Amygdala (tissue), 56 donors: ENCODE measurements at places on chromosomes 5 and 9.

DNA sequence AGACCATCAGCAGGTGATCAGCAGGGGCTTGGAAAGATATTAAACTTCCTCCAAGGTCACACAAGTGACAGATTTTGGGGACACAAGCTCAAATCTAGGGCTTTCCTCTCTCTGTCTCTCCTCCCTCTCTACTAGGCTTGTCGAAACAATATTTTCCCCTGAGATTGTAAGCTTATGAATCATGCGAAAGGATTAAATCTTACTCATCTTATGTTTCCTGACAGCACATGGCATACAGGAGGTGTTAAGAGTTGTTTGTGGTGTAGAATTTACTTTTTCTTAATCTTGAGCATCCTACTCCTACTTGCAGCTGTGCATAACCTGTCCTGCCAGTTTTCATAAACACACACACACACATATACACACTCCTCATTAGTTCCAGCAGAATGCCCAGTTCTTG is 186.3 kb downstream of the MARCHF11 start:
- no peak for DNase-seq

GRCh38 chr9:115883467-115884329 is 269.9 kb upstream of the PAPPA start:
- DNase-seq, result no peak

GRCh38 chr5:136018814-136019783 is 9.7 kb upstream of the TGFBI start:
- no peak for DNase-seq

GRCh38 chr5:107425541-107426031 is 245.2 kb downstream of the EFNA5 start:
- DNase-seq, result no peak

DNA sequence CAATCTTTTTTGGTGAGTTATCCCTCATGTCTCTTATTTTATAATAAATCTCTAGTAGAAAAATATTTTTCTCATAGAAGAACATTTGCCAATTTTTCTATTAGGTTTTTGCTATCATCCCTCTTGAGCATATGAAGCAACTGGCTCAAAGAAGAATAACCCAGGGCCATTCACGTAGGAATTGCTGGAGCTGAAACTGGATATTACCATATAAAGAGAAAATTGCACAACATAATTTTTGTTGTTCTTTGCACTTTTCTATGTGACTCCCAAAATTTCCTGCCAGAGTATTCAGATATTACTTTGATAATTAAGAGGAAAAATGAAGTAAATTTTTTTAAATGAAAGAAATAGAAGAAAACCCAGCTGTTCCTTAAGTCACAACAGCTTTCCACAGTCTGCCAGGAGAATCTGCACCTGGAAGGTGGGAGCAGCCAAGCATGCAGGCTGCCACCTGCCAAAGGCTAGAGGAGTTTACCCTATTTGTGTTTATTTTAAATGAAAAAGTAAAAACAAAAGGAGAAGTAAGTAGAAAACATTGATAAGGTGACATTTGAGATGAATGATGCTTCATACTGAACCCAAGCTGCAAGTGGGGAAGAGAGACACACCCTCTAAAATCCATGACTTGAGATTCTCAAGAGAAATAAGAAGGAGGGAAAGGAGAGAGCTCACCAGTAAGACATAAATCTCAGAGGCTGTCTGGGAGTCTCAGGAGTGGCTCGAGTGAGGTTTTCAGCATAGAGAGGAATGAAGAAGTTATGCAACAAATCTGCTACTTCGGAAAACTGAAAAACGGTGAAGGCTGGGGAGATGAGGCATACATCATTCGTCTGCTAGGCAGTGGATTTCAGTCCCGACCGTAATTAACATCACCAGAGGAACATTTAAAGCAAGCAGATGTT is 31.5 kb upstream of the FREM1 start:
- no peak for DNase-seq

GRCh38 chr5:136399527-136399926 is 34.2 kb upstream of the TRPC7 start:
- DNase-seq, result no peak

DNA sequence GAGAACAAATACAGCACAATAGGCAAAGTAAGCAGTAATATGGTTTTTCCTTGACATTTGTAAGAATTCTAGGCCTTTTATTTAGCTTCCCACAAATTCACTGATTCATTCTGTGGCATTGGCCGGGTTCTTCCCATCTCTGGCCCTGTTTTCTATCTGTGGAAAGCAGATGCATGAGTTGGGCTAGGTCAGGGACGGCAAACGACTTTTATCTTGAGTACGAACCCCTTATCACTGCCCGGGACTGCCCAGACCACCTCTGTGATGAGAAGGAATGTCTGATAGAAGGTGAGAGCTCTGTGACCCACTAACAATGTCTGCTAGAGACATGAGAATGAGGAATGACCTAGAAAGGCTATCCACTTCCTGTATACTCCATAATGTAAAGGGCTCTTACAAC is 35.4 kb upstream of the ADAM19 start:
- DNase-seq, result no peak

DNA sequence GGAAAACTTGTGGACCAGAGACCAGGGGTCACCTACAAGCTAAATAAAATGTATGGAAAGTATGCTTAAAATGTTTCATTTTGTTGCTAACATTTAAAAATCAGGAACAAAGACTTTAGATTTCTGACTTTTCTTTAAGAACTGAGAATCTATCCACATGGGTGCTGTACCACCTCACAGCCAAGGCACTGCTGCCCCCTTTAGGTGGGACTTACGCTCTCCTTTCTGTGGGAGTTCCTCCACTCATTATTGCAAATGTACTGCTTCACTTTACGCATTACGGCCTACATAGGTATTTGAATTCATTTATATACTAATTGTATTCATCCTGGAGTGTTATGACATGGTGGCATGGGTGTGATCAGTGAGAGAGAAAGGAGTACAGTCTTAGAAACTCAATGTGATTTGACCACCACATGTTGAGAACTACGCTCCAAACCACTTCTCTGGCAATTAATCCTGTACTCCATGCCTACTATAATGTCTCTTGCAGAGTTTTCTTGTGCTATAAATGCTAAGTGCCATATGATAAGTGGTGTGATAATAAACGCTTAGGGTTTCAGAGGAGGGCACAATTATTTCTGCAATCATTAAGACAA is 24.7 kb upstream of the CETN3 start:
- DNase-seq, result no peak

GRCh38 chr5:91957666-91958065 is 574.5 kb upstream of the ARRDC3 start:
- DNase-seq, result no peak

GRCh38 chr9:37419204-37419603 is 3.3 kb upstream of the GRHPR start:
- DNase-seq, result no peak
